ENCODE measurements at places on chromosomes 1 and 21.

DNA sequence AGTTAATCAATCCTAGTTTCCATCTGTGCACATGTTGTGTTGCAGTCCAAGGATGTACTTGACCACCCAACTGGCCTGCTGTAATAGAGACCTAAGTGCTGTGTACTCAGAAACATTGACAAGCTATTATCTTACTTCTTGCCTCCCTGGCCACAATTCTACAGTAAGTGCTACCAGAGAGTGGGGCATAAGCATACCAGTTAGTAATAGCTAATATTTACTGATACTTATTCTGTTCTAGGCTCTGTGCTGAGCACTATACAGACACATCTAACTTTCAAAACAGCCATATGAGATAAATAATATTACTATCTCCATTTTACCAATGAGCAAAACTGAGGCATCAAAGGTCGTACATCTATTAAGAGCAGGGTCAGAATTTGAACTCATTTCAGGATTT is 49.5 kb upstream of the NPL start:
- no peak for DNase-seq
- H3K36me3 ChIP-seq, result no peaks in the 10 kb centered on the region
- H3K4me3 ChIP-seq, result no peak overlapping the region

DNA sequence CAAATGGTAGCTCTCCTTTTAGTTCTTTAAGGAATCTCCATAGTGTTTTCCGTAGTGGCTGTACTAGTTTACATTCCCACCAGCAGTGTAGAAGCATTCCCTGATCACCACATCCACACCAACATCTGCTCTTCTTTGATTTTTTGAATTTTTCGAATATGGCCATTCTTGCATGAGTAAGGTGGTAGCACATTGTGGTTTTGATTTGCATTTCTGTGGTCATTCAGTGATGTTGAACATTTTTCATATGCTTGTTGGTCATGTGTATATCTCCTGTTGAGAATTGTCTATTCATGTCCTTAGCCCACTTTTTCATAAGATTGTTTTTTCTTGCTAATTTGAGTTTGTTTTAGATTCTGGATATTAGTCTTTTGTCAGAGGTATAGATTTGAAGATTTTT is 84.6 kb upstream of the B3GALT2 start:
- peak; percentile 65 for DNase-seq
- no peak overlapping the region for H3K27ac ChIP-seq
- no peak overlapping the region for H3K4me3 ChIP-seq
- peaks cover 1% of the 10 kb centered on the region for H3K36me3 ChIP-seq

DNA sequence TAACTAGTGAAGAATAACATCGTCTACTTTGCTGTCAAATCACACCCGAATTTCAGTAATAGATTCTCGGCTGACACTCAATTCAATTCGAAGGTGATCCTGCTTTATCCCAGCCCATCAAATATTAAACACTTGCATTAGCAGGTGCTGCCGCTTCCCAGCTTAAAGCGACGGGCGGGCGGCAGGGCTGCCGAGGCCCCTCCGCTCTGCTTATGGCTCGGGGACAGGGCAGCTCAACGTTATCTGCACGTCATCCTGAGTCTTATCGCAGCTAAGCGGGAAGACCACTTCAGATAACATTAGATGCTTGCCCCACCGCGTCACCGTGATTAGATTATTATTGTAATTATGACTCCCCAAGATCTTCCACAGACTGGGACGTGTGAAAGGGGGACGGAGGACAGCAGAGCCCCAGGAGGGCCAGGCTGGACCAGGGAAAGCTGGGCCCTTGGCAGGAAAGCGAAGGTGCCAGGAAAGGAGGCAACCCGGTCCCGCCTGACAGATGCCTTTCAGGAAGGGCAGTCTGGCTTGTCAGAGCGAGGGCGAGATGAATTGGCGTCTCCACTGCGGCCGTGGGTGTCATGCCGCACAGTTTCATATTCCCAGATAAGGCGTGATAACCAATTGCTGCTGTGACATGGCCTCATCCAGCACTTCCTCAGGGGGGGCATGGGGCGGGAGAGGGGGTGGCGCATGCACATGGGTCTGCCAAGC is 37.0 kb downstream of the DMAP1 start:
- H3K4me3 ChIP-seq, result no peak overlapping the region
- H3K4me1 ChIP-seq, result no peaks in the 10 kb centered on the region
- no peaks in the 10 kb centered on the region for H3K27me3 ChIP-seq
- DNase-seq, result no peak

DNA sequence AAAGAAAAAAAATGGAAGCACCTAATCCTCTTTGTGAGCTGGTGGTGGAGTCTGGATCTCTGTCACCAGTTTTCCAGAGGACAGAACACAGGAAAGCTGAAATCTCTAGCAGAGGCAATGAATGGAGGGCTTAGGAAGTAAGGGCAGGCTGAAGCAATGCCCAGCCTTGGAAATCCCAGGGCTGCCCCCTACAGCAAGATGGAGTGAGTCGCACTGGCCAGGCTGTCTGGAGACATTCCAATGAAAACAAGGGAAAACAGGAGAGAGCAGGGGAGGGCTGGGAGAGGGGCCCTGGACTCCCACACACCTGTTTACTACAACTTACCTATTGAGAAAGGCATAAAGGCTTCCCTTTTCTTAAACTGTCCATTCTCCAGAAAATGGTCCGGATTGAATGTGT is 25.9 kb downstream of the CYP2J2 start:
- H3K4me3 ChIP-seq, result no peak overlapping the region
- H3K27ac ChIP-seq, result no peak overlapping the region
- no peak for DNase-seq

- H3K4me1 ChIP-seq, result no peaks in the 10 kb centered on the region
- no peaks in the 10 kb centered on the region for H3K27me3 ChIP-seq
- no peak for DNase-seq
- no peak overlapping the region for H3K4me3 ChIP-seq
These were observed 47.0 kb upstream of the KCNK1 start for GRCh38 chr1:233566886-233567285.

DNA sequence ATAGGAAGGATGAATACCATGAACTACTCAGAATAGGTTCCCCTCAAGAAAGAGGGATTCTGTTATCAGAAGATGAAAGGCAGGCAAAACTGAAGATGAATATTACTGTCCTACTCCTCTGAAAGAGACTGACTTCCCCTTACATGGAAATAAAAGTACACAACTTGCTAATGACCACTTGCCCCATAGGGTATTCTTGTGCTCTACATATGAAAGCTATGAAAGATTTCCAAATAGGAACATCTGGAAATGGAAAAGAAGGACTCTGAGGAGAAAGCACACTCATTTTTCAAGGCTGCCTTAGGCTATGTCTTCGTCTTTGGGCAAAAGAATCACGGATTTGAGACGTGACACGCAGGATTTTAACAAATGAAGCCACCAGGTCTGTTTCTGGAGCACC is 170.1 kb upstream of the DAB1 start:
- H3K27ac ChIP-seq, result no peak overlapping the region
- no peak for DNase-seq
- no peaks in the 10 kb centered on the region for H3K27me3 ChIP-seq
- no peak overlapping the region for H3K4me3 ChIP-seq
- no peaks in the 10 kb centered on the region for H3K4me1 ChIP-seq

GRCh38 chr1:238404921-238405320 is 514.2 kb upstream of the ZP4 start:
- H3K27me3 ChIP-seq, result no peaks in the 10 kb centered on the region
- no peak overlapping the region for H3K4me3 ChIP-seq
- no peak overlapping the region for H3K27ac ChIP-seq
- peaks cover 3% of the 10 kb centered on the region for H3K4me1 ChIP-seq
- no peaks in the 10 kb centered on the region for H3K36me3 ChIP-seq
- DNase-seq, result peak; percentile 2

DNA sequence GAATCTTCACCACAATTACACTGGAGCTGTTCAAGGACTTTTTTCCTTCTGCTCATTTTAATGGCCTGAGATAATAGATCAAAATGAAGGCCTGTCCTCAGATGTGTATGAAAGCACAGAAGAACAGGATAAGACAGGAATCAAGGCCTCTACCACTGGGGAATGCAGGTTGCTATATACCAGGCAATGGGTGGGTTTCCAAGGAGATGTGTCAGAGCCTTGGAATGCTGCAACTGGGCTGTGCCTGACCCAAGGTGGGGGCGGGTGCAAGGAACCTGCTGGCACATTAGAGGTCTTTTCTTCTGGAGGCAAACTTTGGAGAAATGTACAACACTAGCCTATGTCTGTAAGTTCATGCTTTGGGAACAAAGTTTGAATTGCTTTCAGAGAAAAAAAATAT is 21.7 kb upstream of the LAMC2 start:
- H3K4me1 ChIP-seq, result peaks cover 8% of the 10 kb centered on the region
- H3K4me3 ChIP-seq, result no peak overlapping the region
- peak overlapping the region; percentile 98 for H3K27ac ChIP-seq
- peak; percentile 43 for DNase-seq
- H3K36me3 ChIP-seq, result no peaks in the 10 kb centered on the region

DNA sequence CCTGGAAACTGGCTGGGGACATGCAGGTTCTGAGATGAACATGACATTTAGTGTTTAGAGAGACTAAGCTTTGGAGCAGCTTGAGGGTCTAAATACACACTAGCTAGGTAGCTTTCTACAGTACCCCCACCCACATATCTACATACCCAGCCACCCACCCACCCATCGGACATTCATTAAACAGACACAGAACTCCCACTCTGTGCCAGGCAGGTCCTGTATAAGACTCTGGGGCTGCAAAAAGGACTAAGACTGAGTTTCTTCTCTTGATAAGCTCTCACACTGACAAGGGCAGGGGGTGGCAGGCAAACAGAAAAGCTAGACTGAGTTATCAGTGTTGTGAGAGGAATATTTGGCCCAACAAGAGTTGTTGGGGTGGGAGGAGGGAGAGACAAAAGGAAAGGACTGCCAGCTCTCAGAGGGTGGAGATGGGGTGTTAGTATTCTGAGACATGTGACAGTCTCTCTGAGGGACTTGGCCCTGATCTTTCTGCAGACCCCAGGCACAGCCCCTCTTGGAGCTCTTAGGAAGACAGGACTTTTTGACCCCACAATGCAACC is 6.8 kb downstream of the MAP7D1 start:
- no peak for DNase-seq
- no peak overlapping the region for H3K4me3 ChIP-seq
- H3K4me1 ChIP-seq, result peaks cover 41% of the 10 kb centered on the region
- H3K27me3 ChIP-seq, result no peaks in the 10 kb centered on the region
- H3K36me3 ChIP-seq, result peaks cover 37% of the 10 kb centered on the region

DNA sequence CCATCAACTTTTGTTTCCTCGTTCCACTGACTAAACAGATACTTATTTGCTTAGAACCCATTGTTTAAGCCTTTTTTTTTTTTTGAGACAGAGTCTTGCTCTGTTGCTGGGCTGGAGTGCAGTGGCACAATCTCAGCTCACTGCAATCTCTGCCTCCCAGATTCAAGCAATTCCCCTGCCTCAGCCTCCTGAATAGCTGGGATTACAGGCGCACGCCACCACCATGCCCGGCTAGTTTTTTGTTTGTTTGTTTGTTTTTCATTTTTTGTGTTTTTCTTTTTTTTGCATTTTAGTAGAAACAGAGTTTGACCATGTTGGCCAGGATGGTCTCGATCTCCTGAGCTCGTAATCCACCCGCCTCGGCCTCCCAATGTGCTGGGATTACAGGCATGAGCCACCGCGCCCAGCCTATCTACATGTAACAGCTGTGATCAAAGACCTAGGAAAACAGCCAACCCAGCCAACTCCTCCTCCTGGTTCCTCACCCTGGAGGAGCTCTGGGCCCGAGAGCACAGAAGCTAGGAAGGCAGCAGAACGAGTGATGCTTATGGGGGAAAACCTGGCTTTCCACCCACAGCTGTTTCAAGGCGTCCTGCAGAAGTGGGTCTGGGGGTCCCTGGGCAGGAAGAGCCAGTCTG is 32.9 kb downstream of the KCNN3 start:
- H3K27me3 ChIP-seq, result peaks cover 54% of the 10 kb centered on the region
- H3K4me3 ChIP-seq, result no peak overlapping the region
- DNase-seq, result no peak
- H3K27ac ChIP-seq, result no peak overlapping the region

- peaks cover 10% of the 10 kb centered on the region for H3K4me1 ChIP-seq
- no peaks in the 10 kb centered on the region for H3K27me3 ChIP-seq
- no peak overlapping the region for H3K4me3 ChIP-seq
- no peaks in the 10 kb centered on the region for H3K36me3 ChIP-seq
These were observed 55.3 kb downstream of the CDC7 start for GRCh38 chr1:91555821-91556531.

DNA sequence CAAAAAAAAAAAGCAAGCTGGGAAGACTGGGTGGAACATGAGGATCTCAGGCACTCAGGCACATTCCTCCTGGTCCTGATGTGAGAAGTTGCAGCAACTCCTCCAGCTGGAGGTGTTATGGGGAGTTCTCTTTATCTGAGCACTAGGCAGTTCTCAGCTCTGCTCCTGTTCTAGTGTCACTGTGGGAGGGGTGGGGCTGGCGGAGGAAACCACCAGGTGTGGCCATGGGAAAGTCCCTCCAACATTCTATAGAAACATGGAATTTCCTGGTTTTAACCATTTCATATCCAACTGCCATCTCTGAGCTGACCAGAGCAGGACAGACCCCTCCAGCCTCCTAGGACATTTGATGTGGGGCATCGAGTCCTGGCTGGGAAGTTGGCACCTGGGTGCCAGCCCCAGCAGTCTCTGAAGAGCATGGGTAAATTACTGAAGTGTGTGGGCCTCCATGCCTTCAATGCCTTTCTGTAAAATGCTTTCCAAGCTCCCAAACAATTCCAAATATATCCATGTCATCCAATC is 804 bp upstream of the IKBKE start:
- no peak for DNase-seq
- peak overlapping the region; percentile 88 for H3K27ac ChIP-seq
- H3K36me3 ChIP-seq, result peaks cover 5% of the 10 kb centered on the region

- H3K4me3 ChIP-seq, result no peak overlapping the region
- H3K27ac ChIP-seq, result peak overlapping the region; percentile 18
- DNase-seq, result peak; percentile 1
- no peaks in the 10 kb centered on the region for H3K36me3 ChIP-seq
- H3K27me3 ChIP-seq, result no peaks in the 10 kb centered on the region
- no peaks in the 10 kb centered on the region for H3K4me1 ChIP-seq
These were observed 653.9 kb upstream of the NEGR1 start for GRCh38 chr1:72936151-72936740.

- H3K4me3 ChIP-seq, result peak overlapping the region; percentile 99
- H3K27me3 ChIP-seq, result no peaks in the 10 kb centered on the region
These were observed 797 bp downstream of the WDR47 start for GRCh38 chr1:109040989-109041620.

GRCh38 chr21:45769294-45769693 is 125.8 kb downstream of the PCBP3 start:
- DNase-seq, result no peak
- H3K27me3 ChIP-seq, result no peaks in the 10 kb centered on the region
- H3K36me3 ChIP-seq, result peaks cover 5% of the 10 kb centered on the region

DNA sequence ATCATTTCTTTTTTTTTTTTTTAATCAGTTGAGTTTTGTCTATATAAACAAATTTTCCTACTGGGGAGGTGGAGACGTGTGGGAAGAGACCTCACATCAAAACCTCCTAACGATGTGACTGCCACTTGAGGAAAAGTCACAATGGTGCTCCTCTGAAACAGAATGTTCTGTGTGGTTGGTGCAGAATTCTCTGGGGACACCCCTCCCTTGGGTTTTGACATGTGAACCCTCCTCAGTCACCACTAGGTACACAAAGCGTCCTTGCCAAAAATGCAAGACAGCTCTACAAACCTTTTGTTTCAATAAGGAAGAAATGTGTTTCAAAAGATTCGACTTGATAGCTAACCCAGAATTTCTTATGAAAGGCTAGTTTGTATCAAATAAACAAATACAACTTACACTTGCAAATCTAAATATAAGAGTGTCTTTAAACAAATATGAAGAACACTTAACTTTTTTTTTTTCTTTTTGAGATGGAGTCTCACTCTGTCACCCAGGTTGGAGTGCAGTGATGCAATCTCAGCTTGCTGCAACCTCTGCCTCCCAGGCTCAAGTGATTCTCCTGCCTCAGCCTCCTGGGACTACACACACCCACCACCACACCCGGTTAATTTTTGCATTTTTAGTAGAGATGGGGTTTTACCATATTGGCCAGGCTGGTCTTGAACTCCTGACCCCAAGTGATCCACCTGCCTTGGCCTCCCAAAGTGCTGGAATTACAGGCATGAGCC is 9.3 kb downstream of the SLC25A24 start:
- no peaks in the 10 kb centered on the region for H3K4me1 ChIP-seq
- H3K27ac ChIP-seq, result no peak overlapping the region
- H3K4me3 ChIP-seq, result no peak overlapping the region
